NCI-H1105 (cell line): ENCODE measurements at places on chromosomes 5 and 9.

GRCh38 chr5:180467028-180467975 is 26.9 kb upstream of the CNOT6 start:
- no peak for DNase-seq

DNA sequence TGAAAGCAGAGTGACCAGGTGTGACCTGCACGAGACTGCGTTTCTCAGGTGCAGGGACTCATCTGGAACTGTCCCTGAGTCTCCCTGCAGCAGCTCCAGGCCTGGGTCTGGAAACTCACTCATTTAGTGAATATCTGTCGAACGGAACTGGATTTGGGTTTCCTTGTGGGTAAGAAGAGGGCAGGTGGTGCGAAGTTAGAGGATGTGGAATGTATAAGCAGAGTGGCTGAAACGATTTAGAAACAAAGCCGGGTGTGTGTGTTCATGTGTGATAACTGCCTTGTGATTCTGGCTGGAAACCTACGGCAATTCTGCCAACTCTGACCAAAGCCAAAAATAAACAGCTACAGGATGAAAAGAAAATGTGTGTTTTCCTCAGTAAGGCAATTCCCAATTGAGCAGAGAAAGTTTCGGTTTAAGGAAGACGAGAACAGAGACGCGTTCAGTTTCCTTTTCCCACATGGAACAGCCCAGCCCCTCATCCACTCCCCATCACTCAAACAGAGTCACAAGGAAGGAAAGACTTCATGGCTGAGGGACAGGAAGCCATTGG is 130.3 kb downstream of the NSG2 start:
- no peak for DNase-seq

- no peak for DNase-seq
Observed at GRCh38 chr9:107138261-107138992, 144.7 kb upstream of the RAD23B start.

- no peak for DNase-seq
Observed at GRCh38 chr9:84482607-84483006, 142.0 kb upstream of the SLC28A3 start.

GRCh38 chr5:28014779-28015178 is 976.4 kb upstream of the CDH9 start:
- no peak for DNase-seq

DNA sequence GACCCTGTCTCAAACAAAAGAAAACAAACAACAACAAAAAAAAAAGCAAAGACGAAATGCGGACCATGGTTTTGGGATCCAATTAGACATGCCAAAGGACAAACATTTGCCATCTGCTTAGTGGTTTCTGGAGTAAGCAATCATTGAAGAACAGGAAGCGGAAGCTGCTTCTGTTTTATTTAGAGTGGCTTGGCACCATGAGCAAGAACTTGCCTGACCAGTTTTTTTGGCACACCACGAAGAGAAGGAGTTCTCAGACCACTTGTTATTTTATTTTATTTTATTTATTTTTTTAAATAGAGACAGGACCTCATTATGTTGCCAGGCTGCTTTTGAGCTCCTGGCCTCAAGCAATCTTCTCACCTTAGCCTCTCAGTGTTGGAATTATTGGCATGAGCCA is 17.0 kb downstream of the BTF3 start:
- peak; percentile 32 for DNase-seq

GRCh38 chr9:95116002-95116807 is 201.3 kb downstream of the FANCC start:
- DNase-seq = no peak

- no peak for DNase-seq
Observed at GRCh38 chr5:58795327-58795726, 212.5 kb downstream of the RAB3C start.

DNA sequence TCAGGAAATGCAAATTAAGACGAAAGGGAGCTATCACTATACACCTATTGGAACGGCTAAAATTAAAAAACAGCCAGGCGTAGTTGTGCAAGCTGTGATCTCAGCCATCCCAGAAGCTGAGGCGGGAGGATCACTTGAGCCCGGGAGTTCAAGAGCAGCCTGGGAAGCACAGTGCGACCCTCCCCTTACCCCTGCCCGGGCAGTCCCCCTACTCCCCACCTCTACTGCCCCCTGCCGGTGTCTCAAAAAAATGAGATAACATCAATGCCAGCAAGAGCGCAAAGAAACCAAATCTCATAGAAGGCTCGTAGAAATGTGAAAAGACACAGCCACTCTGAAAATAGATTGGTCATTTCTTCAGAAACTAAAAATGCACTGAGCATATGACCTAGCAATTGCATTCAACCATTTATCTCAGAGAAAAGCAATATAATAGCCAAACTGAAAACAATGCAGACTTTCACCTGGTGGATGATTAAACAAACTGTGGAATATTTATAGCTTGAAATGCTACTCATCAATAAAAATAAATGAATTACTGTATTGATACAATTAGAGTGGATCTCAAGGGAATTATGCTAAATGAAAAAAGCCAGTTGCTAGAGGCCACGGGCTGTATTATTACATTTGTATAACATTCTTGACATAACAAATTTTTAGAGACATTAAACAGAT is 20.6 kb downstream of the OR2V2 start:
- DNase-seq = no peak
